Stimulated activated CD4-positive, alpha-beta T cell treated with anti-CD3 and anti-CD28 coated beads, Interleukin-2, amount 100 ng/mL, for 48 hours (primary cell): ENCODE measurements at places on chromosomes 5 and 9.
A peak's percentile ranks its signal among the peaks of the same experiment; 100 is the strongest.

DNA sequence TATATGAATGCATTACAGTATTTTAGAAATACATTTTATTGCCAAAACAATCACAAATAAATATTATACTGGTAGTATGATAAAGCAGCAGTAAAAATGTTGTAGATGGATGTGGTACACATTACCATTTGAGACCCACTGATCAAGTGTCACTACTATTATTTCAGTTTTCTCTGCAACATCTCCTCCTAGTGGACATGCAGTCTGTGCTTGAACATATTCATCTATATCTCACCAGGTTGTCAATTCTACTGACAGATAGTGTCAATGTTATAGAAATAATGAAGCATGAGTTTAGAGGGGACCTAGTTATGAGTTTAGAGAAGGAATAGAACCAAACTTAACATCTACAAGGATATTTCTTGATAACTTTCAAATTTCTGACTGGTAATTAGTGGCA lies 39.2 kb upstream of the ELOVL7 start:
- DNase-seq, result no peak

- DNase-seq, result no peak
Observed at GRCh38 chr9:96626912-96627311, 7.3 kb upstream of the CDC14B start.

- no peak for DNase-seq
Observed at GRCh38 chr9:5950261-5950660, 59.6 kb downstream of the MLANA start.

DNA sequence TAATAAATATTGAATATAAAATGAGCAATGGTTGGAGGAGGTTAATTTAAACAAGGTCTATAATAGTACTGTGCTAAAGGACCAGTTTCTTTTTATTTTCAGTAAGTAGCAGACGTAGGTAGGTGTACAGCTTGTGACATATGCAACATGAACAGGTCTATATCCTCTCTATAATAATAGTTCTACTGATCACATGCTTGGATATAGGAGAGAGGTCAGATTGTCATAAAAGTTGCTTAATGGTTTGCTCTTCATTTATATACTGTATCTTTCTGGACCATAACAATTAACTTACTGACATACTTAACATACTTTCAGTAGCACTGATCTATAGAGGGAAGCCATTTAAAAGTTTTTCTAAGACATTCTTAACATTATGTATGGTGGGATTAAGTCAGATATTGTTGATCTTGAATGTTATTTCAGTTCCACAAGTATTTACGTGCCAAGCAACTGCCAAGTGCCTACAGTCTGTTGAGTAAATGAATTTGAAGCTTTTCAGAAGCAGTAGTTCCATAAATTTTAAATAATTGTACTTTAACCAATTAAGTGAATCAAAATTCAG lies 68.0 kb downstream of the DENND4C start:
- DNase-seq, result no peak

- no peak for DNase-seq
Observed at GRCh38 chr5:2378108-2378507, 373.4 kb downstream of the IRX2 start.

DNA sequence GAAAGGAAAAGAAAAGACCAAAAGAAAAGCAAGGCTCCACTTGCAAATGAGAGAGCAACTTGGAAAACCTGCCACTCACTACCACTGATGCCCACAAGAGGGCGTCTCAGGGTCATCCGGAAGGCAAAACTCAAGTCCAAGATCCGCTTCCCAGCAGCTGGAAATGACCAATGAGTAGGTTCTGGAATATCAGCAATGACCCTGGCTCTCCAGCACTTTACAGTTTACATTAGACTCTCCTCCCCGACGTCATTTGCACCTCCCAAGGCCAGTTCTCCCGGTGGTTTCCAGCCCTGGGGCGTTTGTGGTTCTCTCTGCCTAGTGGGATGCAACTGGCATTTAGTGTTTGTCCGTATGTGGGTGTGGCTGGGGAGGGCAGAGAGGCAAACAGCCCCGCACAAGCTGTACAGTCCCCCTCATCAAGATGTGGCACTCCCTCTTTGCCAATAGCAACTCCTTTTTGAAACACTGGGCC lies 193.8 kb upstream of the ZNF618 start:
- peak; percentile 45 for DNase-seq

- DNase-seq, result no peak
Observed at GRCh38 chr9:123389070-123389469, 33.1 kb downstream of the CRB2 start.

GRCh38 chr9:116763770-116764169 lies 76.7 kb downstream of the TRIM32 start:
- no peak for DNase-seq

DNA sequence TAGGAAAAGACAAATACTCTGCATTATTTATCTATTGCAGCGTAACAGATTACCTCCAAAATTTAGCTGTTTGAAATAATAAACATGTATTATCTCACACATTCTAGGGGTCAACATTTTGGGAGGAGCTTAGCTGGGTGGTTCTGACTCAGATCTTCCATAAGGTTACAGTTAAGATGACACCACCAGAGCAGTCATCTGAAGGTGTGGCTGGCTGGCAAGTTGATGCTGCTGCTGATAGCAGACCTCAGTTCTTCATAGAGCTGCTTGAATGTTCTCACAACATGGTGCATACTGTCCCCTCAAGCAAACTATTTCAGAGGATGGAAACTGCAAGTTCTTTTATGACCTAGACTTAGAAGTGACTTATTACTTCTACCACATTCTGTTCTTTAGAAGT lies 146.3 kb upstream of the FSTL4 start:
- DNase-seq, result no peak

DNA sequence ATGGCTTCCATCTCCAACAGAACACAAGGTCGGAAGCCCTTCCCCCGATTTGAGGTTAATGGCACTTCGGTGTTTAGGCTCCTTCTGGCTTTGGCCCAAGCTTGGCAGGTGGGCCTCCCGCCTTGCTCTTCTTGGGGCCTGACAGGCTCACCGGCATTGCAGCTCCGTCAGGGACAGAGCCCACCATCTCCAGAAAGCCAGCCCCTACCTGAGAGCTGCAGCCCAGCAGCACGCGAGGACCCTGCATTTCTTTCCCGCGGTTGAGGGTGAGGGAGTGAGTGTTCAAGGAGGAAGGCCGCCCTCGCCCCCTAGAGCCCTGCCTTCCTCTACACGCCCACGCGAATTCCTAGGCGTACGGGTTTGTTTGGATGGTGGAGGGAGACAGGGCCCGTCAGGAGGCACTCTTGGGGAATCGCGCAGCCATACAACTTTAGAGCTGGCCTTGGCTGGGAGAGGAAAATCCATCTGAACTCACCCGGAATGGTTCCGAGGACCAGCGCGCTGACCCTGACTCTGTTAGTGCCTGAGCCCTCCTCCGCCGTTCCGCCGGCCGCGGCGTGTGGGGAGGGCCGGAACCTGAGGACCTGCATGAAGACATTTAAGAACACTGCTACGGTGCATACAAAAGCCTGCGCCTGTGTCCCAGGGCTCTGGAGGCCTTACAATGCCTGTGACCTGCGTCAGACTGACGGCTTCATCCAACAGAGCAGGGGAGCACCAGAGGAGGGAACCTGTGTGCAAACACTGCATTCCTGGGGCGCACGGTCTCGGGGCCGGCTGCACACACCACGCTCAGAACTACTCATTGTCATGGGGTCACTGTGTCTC lies 73.8 kb downstream of the MRPL36 start:
- no peak for DNase-seq

GRCh38 chr9:16683326-16683725 lies 187.1 kb downstream of the BNC2 start:
- no peak for DNase-seq

- DNase-seq, result no peak
Observed at GRCh38 chr9:101514071-101514470, 19.6 kb upstream of the RNF20 start.

DNA sequence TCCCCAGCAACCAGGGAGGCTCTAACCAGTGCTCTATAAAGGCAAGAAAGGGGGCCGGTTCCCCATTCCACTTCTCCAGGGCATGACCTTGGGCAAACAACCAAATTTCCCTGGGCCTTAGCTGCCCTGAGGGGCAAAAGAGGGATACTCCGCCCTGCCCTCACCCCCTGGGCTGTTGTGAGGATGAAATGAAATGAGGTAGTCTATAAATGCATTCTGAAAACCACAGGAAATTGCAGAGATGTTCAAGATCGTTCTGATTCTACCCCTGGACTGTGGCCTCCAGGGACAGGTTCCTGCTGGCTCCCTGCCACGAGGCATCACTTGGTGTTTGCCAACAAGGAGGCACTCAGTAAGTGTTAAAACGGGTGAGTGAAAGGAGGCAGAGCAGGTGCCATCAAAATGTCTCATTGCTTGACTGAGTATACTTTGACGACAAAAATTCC lies 5.7 kb downstream of the RAPGEF1 start:
- DNase-seq, result no peak

- DNase-seq, result no peak
Observed at GRCh38 chr9:86351880-86352279, 2.3 kb downstream of the TUT7 start.

GRCh38 chr9:93128011-93128714 lies 5.9 kb downstream of the NINJ1 start:
- no peak for DNase-seq
